ENCODE measurements at places on chromosomes 4 and X.

DNA sequence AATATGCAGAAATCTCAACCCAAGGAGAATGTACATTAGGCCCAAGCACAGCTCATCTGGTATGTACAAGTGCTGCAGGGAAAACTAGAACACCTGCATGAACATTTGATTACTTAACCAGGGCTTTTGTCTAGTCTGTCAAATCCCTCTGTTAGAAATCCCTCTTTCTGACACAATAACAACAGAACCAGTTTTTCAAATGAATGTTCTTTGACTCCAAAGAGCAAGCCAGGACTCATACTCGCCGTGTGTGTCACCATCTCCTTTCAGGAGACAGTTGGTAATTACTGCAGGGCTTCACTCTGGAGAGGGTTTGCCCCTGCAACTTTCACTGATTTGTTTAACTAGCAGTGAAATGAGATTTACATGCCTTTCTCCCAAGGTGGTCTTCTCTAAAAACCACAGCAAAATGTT is 143.0 kb upstream of the FAM241A start:
- DNase-seq: no peak

DNA sequence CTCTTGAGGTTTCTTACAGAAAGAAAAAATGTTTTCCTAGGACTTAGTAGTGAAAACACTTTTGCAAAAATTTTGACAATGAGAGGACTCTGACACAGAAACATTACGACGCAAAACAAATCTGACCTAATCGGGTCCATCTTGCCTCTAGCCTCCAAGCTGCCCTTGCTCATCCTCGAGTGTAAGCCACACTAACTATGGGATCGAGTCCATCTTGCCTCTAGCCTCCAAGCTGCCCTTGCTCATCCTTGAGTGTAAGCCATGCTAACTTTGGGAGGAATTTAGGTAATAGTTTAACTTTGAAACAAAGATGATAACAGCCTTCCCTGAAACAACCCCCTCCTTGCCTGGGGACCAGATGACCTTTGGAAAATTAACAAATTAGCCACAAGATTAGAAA is 100.3 kb upstream of the FRG1 start:
- no peak for DNase-seq

GRCh38 chr4:7526491-7526890 is 91.8 kb upstream of the PSAPL1 start:
- no peak for DNase-seq

- DNase-seq: no peak
These were observed 217.5 kb upstream of the ADAMTS3 start for GRCh38 chr4:72786401-72786990.

DNA sequence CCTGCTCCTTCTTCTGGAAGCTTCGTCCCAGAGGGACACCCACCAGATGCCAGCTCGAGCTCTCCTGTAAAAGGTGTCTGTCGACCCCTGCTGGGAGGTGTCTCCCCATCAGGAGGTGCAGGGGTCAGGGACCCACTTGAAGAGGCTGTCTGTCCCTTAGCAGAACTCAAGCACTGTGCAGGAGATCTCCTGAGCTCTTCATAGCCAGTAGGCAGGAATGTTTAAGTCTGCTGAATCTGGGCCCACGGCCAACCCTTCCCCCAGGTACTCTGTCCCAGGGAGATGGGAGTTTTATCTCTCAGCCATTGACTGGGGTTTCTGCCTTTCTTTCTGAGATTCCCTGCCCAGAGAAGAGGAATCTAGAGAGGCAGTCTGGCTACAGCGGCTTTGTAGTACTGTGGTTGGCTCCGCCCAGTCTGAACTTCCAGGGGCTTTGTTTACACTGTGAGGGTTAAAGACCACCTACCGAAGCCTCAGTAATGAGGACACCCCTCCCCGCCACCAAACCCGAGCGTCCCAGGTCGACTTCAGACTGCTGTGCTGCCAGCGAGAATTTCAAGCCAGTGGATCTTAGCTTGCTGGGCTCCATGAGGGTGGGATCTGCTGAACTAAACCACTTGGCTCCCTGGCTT is 1383.0 kb upstream of the TENM3 start:
- DNase-seq: no peak

- DNase-seq: peak; percentile 15
These were observed 1.1 kb downstream of the PJA1 start for GRCh38 chrX:69163936-69164741.

DNA sequence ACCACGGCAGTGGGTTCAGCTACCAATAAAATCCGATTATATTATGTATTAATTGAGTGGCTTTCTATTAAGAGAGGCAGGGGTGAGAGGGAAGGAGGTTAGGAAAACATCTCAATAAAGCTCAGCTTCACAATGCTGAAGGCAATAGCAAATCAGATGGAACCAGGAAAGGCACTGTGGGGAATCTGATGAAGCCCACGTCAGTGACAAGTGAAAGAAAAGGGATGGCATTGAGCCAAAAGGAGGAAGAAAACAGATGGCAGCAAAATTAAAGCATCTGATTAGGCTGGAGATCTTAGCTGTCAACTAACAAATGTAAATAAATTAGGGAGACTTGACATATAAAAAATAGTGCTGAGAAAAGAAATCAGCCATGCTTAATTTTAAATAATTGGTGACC is 180.9 kb downstream of the RASL11B start:
- DNase-seq: no peak

GRCh38 chrX:8084006-8084405 is 87.1 kb downstream of the VCX2 start:
- DNase-seq: no peak

- no peak for DNase-seq
These were observed 241.4 kb upstream of the ANXA3 start for GRCh38 chr4:78310007-78310739.

DNA sequence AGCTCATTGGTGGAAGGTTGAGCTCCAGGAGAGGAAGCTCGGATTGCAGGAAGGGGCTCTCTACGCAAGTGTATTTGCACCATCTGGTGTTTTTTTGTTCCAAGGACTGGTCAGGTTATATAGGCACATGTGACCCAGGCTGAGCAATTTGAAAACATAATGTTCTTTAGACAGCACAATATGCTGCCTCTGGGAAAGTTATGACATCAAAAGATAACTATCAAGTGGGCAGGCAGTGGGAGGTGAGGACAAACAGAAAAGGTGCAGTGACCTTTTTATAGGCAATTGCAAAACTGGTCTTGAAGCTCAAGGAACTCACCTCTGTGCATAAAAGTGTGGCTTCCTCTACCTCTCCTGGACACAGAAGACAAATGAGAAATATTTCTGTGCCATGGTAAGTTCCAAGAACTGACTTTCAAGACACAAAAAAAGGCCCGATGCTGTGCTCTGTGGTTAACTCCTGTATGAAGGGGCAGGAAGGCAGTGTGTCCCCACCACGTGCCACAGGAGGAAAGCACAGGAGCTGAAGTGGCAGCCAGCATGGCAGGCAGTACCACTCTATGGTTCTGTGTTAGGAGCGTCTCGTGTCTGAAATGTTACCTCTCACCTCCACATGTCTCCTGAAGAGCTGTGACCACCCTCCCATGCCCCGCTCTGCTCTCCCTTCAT is 128.6 kb downstream of the SHROOM3 start:
- no peak for DNase-seq

DNA sequence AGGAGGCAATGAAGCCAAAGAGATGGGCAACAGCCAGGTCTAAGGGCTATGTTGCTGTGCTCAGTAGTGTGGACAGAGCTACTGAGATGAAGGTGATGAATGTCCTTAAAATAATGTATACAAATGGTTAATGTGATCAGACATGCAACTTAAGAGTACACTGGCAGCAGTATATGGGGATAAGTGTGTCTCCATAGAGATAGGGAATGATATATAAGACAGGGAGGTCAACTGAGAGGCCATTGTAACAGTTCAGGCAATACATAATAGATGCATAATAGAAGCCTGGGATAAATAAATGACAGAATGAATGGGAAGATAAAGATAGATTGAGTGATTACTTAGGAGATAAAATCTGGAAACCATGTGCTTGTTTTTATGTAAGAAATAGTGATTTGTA is 250.0 kb downstream of the CFAP299 start:
- DNase-seq: no peak

- DNase-seq: no peak
These were observed 36.4 kb upstream of the HPRT1 start for GRCh38 chrX:134423606-134424005.

DNA sequence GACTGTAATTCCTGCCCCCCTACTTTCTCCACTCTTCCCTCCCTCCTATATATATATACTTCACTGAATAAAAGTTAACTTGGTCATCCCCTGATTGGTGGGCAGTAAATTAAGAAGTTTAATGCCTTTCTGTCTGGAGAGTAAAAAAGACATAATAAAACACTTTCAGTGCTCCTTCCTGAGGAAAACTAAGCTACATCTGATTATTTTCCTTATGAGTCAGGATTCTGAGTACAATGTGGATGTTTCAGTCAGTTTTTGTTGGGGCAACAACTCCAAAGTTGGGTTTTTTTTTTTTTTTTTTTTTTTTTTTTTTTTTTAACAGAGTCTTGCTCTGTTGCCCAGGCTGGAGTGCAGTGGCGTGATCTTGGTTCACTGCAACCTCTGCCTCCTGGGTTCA is 22.0 kb upstream of the SUPT20HL2 start:
- DNase-seq: no peak

DNA sequence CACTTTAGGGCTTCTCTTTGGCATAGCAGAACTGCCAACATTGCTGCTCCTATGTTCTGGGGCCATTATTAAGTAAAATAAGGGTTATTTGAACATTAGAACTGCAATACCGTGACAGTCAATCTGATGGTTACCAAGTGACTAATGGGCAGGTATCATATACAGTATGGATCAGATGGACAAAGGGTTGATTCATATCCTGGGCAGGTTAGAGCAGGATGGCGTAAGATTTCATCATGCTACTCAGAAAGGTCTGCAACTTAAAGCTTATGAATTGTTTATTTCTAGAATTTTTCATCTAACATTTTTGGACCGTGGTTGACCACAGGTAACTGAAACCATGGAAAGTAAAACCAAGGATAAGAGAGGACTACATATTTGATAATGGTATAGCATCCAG is 40.9 kb downstream of the BRCC3 start:
- DNase-seq: no peak

DNA sequence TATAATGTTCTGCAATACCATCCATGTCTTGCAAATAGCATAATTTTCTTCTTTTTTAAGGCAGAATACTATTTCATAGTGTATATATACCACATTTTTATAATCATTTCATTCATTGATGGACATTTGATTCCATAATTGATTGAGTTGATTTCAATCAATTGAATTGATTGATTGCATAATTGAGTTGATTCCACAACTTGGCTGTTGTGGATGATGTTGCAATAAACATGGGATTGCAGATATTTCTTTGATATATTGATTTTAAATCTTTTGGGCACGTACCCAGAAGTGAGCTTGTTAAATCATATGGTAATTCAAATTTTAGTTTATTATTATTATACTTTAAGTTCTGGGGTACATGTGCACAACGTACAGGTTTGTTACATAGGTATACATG is 232.8 kb downstream of the GALNTL6 start:
- DNase-seq: no peak

- DNase-seq: no peak
These were observed 1973.6 kb upstream of the AGA start for GRCh38 chr4:179415847-179416223.

DNA sequence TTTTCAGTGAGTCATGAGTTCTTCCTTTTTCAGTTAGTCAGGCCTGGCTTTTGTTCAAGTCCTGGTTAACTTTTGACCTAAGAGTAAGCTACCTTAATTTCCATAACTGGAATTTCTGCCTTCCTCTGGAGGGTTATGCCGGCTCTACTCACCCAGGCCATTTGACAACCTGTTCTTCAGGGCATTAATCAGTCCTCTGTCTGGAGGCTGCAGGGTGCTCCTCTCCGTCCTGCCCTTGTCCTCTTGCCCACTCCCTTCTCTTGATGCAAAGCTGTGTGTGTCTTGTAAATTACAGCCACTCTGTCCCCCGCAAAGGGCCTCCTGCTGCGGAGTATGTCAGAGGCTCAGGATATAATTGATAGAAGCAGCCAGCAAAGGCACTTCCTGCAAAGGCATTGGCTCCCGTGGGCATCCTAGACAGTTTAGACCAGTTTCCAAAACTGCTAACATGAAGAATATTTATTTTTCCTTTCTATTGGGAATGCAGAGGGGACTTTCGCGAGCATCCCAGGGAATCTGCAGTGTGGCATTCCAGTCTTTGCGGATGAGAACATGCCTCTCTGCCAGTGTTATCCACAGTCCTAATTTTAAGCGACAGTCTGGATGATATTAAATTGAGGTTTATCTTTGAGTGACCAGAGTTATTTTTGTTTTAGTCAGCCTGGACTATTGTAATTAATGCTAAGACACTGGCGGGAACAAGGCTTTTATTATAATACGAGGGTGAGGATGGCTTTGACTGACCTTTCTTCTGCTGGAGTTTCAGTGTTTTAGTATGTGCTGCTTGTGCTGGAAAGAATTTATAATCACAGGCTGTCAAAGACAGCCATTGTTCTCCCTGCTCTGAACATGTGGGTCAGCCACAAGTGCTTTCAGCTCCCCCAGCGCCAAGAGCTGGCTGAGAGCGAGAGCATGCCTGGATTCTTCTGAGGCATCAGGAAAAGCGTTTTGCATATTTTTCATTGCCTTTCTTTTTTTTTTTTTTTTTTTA is 74.2 kb downstream of the LIMCH1 start:
- DNase-seq: no peak

- no peak for DNase-seq
These were observed 5.2 kb upstream of the SMIM10L2A start for GRCh38 chrX:135416546-135416945.

DNA sequence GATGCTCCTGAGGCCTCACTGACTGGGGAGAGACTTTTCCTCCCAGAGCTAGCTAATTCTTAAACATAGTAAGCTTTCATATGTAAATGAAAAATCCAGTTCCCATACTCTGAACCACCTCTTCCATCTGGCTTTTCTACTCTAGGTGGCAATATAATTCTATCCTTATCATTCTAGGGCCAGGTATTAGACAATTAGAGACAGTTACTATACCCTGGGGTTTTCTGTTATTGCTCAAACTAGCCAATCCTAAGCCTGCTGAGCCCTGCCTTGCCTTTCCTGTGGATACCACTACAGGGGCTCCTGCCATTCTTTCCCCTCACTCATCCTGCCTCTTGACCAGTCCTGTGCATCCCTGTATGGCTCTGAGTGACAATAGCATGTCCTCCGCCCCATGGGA is 552.0 kb downstream of the STIM2 start:
- no peak for DNase-seq

- DNase-seq: no peak
These were observed 665.2 kb downstream of the FAT4 start for GRCh38 chr4:125979950-125980349.

GRCh38 chrX:1576201-1576992 is 15.0 kb upstream of the AKAP17A start:
- no peak for DNase-seq

DNA sequence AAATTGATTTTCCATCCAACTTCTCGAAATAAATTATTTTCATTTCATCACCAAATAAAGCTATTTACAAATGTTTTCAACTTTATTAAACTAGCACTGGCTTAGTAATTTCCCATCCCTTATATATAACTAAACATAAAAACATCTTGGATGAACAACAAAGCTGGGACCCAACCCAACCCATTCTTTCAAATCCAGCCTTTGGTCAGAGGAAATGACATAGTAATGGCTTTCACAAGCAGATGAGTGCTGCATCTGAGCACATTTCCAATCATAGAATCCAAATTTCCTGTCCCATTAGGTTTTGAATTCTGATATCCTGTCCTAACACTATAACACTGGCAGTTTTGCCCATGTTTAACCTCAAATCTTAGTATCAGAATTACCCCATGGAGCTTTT is 7.9 kb upstream of the EMCN start:
- DNase-seq: no peak
